SK-N-DZ (cell line): ENCODE measurements at places on chromosomes 3 and 15.

GRCh38 chr3:45994419-45995235 is 997 bp downstream of the FYCO1 start:
- DNase-seq: peak; percentile 4

DNA sequence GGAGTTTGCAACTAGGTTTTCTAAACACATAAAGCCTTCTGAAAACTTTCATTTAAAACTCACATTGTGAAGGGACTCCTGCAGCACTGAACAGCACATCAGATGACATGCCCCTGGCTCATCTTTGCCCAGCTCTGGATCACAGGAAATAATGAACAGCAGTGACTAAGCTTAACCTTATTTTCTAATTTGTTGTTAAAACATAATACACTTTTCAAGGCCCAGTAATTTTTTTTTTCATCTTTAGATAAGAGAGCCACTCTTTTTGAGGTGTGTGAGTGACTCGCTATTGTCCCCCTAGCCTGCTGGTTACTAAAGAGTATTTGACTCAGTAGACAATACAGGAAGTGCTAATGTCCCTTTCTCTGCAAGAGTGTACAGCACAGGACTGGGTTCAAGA is 204.0 kb downstream of the OSBPL10 start:
- no peak for DNase-seq

DNA sequence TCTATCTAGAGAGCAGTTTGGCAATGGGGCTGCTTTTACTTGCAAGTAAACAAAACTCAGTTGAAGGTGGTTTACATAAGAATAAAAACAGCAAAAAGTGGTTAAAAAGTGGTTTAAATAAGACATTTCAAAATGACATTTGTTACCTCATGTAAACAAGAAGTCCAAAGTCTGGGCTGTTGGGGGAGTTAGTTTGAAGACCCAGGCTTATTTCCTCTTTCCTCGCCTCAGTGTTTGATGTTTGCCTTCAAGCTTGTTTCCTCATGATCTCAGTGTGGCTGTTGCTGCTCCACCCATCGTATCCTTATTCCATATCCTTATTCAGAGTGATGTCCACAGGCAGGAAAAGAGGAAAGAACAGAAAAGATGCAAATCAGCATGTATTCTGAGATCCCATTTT is 15.2 kb downstream of the CGNL1 start:
- DNase-seq: no peak

DNA sequence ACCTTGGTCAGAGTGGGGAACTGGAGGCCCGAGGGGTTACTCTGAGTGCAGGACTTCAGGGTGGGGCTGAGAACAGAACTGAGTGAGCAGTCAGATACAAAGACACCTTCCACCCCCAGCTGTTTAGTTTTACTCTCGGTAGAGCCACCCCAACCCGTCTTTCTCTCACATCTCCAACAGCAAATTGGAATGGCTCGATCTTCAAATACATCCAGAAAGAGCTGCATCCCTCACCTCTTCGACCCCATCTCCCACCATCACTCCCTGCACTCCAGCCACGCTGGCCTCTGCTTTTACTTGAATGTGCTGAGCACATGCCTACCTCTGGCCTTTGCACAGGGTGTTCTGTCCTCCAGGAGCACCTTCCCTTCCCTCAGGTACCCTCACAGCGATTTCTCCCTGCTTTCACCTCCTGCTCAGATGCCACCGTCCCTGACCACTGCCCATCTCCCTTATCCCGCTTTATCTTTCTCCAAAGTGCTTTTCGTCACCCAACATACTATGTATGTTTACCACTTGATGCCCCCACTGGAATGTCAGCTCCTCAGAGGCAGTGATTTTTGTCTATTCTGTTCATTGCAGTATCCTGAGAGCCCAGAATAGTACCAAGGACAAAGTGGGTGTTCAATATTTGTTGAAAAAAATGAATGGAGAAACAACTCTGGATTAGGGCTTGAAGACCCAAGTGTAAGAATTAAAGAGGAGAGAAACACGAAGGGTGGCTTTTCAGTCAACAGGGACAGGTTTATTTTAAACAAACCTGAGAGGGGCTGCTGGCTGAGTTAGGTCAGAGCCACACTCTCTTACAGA is 4.4 kb downstream of the CHCHD4 start:
- DNase-seq: no peak

GRCh38 chr3:171614318-171614921 is 154.2 kb upstream of the TNIK start:
- no peak for DNase-seq

DNA sequence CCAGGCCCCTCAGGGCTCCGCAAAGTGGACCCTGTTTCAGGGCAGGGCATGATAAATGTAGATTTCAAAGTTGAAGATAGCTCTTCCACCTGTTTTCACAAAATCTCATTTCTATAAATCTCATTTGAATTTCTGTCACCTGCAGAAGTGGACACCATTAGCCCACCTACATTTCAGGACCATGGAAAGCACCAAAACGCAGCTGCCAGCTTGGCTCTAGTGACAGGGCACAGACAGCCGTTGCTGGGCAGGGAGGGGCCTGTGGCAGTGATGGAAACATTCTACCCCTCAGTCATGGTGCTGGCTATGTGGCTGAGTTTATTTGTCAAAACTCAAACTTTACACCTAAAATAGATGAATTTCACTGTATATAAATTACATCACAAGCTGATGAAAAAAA is 40.4 kb downstream of the PRR23E start:
- no peak for DNase-seq

- no peak for DNase-seq
Measured at GRCh38 chr3:101966226-101966625, 116.9 kb downstream of the NFKBIZ start.

DNA sequence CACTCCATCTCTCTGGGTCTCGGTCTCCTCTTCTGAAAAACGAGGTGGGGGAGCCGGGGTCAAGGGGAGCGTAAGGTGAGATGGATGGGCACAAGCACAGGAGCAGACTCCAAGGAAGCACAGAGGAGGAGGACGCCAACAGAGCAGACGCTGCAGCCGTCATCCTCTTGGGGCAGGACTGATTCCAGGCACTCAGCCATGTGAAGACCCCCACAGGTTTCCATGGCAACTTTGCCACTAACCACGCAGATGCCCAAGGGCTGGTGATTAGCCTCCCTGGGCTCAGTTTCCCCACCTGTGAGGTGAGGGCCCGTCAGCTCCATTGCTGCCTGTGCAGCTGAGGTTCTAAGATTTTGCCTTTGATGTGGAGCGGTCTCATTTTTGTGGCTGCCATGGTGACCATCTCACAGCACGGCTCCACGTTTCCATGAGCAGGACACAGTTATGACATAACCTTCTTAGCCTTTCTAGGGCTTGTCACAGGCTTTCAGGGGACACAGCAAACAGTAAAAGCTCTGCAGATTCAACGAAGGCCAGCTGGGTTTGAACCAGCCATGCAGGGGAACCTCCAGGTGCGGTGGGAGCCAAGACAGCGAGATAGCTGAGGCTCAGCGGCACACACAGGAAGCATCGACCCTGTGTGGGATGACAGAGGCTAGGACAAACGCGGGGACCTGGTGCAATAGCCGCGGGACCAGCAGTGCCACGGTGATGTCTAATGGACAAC is 170.3 kb downstream of the NUP210 start:
- no peak for DNase-seq

DNA sequence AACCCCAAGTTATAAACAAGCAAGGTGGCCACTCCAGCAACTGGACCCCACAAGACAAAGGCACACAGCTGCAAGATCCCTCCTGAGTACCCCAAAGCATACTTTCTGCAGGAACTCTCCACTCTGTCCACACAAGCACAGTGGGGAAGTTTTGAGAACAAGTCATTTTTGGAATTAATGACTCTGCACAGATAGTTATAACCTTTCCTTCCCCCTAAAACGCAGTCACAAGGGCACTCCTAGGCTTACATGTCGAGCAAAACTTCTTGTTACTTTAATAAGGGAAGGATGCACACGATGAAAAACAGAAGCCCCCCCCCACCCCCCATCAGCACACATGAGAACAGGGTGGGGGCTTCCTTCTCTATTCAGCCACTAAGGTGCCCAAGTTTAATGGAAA is 1.2 kb downstream of the STIMATE start:
- no peak for DNase-seq

GRCh38 chr3:113844622-113845222 is 6.1 kb downstream of the GRAMD1C start:
- DNase-seq: peak; percentile 12

DNA sequence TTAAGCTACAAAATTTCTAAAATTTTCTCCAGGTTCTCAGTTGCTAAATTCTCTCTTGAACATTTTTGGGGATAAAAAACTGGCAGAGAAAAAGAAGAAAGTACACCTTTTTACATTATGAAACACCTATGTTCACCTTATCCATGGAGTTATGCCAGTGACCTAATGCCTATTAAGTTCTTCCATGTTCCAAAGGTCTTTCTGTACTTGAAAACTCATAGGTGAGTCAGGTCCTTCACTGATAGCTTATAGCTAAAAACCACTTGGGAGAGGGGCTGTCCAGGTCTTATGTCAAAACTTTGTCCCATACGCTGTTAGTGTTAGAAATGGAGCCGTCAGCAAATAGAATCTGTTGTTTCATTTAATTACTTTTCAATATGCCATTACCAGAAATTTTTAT is 487.5 kb upstream of the TPRG1 start:
- no peak for DNase-seq

DNA sequence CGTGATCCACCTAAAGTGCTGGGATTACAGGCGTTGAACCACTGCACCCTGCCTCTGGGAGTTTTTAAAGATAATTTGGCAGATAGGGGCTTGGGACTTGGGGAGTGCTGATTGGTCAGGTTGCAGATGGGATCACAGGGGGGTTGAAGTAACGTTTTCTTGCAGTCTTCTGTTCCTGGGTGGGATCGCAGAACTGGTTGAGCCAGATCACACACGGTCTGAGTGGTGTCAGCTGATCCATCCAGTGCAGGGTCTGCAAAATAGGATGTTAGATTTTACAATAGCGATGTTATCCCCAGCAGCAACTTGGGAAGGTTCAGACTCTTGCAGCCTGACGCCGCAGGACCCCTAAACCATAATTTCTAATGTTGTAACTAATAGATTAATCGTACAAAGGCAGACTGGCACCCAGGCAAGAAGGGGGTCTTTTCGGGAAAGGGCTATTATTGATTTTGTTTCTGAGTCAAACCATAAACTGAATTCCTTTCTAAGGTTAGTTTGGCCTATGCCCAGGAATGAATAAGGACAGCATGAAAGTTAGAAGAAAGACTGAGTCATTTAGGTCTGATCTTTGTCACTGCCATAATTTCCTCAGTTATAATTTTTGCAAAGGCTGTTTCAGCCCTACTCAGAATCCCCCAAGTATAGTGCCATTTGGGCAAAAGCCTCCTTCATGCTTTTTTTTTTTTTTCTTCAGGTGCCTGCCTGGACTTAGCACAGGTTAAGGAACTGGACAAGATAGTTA is 1.5 kb upstream of the CA12 start:
- no peak for DNase-seq

- DNase-seq: peak; percentile 52
Measured at GRCh38 chr3:14837878-14838258, 19.1 kb downstream of the FGD5 start.

DNA sequence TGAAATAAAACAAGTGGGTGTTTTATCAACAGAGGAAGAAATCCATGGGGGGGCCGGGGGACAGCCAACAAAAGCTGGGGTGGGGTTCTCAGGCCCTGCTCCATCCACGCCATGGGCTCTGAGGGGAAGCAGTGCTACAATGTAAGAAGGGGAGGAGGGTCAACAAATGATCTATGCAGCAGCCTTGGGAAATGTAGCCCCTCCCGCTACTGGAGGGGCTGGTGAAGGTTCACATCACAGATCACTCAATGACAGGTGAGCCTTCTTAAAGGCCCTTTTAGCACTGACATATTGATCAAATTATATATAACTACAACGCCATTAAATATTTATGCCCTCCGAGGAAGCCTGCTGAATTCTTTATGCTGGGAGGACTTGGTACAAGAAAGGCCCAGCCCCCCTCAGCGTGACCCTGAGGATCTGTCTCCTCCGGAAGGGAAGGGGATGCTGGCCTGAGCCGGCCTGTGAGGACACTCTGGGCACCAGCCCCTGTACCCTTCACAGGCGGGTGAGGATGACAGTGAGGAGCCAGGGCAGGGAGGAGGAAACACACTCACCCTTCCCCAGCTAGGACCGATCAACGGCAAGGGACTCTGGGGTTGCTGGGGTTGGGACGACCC is 15.3 kb downstream of the TLE3 start:
- DNase-seq: no peak

- no peak for DNase-seq
Measured at GRCh38 chr3:95254758-95255157, 1191.9 kb downstream of the NSUN3 start.

DNA sequence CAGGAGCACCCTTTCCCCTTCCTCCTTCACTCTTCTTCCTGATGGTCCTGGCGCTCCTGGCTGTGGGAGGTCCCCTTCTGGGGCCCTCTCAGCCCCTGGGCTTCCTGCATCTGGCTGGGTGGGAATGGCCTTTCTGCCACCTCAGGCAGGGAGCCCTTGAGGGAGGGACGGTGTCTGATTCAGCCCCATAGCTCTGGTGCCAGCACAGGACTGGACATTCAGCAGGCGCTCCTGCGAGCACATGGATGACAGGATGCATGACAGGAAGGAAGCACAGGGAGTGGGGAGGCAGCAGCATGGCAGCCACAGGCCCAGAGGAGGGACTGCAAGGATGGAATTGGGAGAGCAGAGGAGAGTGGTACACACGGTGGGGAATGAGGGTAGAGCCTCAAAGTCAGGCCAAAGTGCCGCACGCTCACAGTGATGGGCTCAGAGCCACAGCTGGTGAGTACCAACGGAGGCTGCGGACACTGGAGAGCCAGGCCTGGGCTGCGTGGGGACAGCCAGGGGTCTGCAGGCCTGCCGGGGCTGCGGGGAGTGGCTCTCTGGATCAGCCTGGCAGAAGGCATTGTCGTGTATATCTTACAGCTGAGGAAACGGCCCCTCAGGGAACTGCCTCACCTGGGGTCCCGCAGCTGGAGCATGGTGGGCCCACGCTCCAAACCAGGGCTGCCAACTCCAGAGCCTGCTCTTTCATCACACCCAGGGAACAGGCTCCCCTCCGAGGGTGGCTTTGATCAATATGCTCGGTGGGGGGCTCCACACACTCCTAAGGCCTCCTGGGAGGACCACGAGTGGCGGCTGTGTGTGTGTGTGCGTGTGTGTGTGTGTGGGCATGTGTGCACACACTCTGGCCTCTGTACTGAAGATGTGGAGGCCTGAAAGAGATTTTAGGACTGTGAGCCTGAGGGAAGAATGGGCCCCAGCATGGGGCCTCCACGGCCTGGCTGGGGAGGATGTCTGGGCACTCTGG is 51.4 kb upstream of the CTSH start:
- peak; percentile 66 for DNase-seq

DNA sequence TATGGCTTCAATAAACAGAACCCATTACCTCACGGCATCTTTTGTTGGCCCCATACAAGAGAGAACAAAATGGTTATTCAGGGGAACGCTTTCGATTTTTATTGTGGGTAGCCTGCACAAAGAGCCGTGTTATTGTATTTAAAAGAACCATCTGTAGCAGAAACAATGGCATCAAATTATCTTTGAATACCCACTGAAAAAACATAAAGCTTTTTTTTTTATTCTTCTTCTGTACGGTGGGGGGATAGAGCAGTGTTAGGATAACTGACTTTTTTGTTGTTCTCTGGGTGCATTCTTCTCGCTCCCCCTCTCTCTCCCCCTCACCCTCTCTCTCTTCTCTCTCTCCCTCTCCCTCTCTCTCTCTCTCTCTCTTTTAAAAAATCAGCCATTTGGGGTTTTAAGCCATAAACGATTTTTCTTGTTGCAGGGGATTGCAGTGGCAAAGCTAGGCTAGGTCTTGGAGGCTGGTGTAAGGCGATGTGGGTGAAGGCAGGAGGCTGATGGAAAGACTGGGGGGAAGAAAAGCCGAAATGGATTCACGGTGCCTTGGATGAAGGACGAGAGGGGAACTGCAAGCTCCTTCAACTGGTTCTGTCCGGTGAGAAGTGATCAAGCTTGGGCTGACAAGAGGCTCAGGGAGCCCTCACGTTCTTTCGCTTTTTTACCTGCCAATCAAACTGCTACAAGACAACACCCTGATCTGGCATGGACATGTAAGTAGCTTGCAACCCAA is 12.4 kb upstream of the SOX2 start:
- DNase-seq: no peak
